H4 (cell line): ENCODE measurements at places on chromosomes 4 and X.

DNA sequence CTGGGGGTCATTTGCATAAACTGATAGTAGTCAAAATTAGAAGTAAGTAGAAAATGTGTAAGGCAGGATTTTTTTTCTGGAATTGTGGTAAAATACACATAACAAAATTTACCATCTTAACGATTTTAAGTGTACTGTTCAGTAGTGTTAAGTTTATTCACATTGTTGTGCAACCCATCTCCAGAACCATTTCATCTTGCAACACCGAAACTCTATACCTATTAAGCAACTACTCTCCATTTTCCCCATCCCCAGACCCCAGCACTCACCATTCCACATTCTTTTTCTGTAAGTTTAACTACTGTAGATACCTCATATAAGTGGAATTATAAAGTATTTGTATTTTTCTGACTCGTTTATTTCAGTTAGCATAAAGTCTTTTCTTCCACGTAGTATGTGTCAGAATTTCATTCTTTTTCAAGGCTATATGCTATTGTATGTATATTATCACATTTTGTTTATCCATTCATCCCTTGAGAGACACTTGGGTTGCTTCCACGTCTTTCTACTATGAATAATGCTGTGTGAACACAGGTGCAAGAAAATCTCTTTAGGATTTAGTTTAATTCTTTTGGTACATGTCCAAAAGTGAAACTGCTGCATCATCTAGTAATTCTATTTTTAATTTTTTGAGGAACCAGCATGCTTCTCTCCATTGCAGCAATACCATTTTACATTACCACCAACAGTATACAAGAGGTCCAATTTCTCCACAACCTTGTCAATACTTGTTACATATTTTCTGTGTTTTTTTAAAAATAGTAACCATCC, 39.1 kb upstream of the NSUN7 start:
- DNase-seq, result no peak

DNA sequence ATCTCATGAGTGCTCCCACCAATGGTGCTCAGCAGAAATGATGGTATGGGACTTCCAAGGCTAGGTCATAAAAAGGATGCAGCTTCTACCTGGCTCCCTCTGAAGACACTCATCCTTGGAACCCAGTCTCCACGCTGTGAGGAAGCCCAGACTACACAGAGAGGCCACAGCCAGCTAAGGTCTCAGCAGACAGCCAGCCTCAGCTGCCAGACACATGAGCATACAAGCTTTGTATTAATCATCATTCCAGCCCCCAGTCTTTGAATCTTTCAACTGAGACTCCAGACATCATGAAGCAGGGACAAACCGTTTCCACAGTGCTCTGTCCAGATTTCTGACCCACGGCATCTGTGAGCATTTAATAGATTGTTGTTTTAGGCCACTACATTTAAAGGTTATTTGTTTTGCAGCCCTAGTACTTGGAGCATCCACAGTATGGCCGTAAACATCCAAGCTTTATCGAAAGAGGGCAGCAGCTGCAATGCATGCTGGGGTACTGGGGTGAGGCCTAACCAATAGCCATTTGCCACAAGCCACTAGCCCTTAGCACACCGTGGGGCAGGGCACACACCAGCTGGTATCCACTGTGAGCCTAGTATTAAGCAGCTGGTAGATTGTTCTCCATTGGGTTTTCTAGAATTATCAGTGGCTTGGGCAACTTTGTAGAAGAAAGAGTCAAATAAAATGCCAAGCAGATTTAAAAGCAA, 449.1 kb downstream of the BCOR start:
- DNase-seq, result no peak

DNA sequence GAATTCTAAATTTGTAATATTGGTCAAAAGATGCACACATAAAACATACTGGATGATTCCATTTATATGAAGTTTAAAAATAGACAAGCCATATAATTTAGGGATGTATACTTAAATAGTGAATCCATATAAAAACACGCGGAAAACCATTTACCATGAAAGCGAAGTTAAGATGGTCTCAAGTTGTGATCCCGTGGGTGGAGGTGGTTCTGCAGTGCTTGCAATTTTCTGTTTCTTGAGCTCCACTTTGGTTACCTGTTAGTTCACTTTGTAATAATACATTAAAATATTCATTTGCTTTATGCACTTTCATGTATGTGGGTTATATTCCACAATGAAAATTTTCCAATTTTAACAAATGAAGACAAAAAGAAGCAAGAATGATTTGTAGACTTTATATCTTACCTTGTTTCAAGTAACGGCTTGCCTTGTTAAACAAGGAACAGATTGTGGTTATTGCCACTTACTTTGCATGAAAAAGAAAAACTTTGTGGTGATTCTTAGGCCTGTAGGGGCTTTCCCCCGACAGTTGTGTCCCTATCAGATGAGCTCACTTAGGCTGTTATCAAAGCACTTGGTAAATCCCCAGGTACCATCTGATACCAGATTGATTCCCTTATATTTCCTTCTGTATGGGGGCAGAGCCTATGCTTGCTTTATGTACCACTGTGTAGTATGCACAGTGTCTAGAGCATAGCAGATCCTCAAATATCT, 12.2 kb downstream of the UCP1 start:
- DNase-seq, result no peak

GRCh38 chr4:87584222-87584908, 24.0 kb upstream of the DSPP start:
- no peak for DNase-seq

- DNase-seq, result no peak
Measured at GRCh38 chr4:163127621-163128020, 39.1 kb downstream of the NAF1 start.

- no peak for DNase-seq
Measured at GRCh38 chr4:915595-915994, 16.5 kb downstream of the GAK start.

- DNase-seq, result no peak
Measured at GRCh38 chr4:33477715-33478114, 2757.5 kb downstream of the PCDH7 start.

- peak; percentile 6 for DNase-seq
Measured at GRCh38 chrX:95762716-95763115, 921.9 kb upstream of the DIAPH2 start.

DNA sequence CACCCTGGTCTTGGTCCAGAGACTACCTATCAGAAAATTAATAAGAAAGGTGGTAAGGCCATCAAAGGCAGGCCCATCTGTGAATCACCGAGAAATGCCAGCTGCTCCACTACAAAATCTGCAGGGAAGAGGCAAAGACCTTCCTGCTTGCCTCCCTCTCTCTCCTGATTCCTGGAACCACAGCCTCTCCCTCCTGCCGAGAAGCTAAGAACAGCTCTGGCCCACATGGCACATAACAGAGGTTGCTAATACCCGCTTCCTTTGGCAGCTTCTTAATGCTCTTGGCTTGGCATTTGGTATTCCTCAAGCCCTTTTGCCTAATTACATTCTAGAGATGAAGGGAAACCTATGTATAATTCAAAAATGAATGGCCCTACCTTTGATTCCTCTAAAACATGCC, 32.9 kb downstream of the RAI2 start:
- no peak for DNase-seq

DNA sequence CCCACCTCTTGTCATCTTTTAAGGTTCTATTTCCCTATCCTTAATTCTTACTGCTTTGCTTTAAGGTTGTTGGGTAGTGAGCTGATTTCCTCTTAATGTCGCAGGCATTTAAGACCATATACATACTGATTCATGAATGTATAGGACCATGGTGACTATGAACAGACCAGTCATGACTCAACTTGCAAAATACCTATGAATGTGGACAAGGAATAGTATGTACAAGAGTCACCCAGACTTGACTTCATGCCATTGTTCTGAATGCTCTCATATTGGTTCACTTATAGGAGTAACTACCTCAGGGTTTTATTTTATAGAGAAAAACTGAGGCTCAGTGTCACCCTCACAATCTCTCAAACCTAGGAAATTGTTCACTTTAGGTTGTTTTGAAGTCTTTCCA, 44.3 kb downstream of the CCNG2 start:
- DNase-seq, result no peak

GRCh38 chr4:147809211-147809610, 77.3 kb downstream of the ARHGAP10 start:
- no peak for DNase-seq

DNA sequence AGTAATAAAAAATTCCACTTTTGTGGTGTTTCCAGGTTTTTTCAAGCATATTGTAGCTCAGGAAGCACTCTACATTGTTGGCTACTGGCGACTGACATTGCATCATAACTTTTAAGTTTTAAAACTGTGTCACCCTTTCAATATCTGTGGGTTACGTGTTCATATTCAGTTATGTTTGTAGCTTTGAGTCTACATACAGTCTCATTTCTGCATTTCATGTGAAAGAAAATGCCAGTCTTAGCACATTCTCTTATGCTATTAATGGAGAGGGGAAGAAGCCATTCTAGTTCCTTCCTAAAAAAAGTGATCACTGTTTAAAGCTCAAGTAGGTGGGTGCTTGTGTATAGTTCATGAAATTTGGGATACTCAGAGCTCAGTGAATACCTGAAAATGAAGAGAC, 38.1 kb downstream of the DIAPH2 start:
- DNase-seq, result no peak

GRCh38 chr4:118682928-118683327, 2.3 kb upstream of the METTL14 start:
- peak; percentile 32 for DNase-seq

- DNase-seq, result no peak
Measured at GRCh38 chr4:167105857-167106256, 128.4 kb downstream of the SPOCK3 start.

DNA sequence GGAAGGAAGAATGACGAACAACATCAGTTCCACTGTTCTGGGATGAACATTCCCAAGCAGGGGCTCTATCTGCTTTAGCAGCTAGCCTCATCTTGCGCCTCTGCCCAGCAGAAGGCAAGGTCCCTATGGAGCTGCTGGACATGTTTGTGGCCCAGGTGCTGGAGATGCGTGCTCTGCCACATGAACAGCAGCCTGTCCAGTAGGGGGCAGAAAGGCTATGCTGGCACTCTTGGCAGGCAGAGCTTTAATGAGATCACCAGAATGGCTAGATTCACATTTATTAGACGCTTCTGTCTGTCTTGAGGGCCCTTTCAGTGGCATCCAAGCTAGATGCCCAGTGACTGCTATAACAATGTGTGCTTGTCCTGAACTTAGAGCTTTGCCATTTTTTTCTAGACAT, 1826.0 kb downstream of the STIM2 start:
- peak; percentile 76 for DNase-seq

DNA sequence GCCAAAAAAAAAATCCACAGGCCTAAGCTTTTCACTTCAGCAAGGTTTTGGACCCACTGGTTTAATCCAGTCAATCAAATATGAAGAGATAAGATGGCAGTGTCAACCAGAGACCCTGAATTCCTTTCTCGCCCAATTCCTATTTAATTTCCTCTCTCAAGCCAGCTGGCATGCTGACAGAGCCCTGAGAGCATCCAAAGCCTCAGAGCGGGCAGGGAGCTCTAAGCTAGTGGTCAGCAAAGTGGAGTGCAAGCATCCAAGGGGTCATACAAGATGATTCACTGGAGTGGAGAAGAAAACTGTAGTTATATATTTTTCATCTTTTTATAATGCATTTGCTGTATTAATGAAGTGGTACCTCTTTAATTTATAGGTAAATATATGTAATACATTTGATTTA, 37.8 kb upstream of the PRPS2 start:
- DNase-seq, result no peak

GRCh38 chrX:16839219-16839851, 30.8 kb downstream of the RBBP7 start:
- DNase-seq, result no peak

- DNase-seq, result no peak
Measured at GRCh38 chr4:112266823-112267222, 18.9 kb downstream of the TIFA start.

- DNase-seq, result no peak
Measured at GRCh38 chr4:55020131-55020530, 105.3 kb downstream of the KDR start.

GRCh38 chr4:69038582-69038981, 57.7 kb upstream of the UGT2B7 start:
- DNase-seq, result no peak

DNA sequence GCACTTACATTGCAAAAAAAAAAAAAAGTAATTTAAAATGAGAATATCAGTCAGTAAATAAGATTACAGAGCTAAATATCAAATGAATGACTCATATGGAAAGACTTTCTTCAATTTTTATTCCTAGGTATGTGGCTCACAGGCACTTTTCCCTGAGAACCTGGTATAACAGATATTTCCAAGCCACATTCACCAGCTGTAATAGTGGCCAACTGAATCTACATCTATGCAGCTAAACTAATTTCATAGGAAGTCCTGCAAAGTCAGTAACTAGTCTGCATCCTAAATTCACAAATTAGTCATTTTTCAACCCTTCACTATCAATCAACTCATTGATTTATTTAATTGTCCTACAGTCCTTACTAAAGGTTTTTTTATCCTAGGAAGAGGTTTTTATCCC, 5.6 kb downstream of the PDE5A start:
- peak; percentile 19 for DNase-seq

- DNase-seq, result no peak
Measured at GRCh38 chrX:41664375-41664901, 24.3 kb upstream of the GPR34 start.

- no peak for DNase-seq
Measured at GRCh38 chr4:31844350-31844749, 1124.2 kb downstream of the PCDH7 start.

GRCh38 chr4:24846716-24847115, 51.3 kb downstream of the SOD3 start:
- DNase-seq, result no peak

- DNase-seq, result no peak
Measured at GRCh38 chr4:101236097-101236496, 111.2 kb downstream of the PPP3CA start.
